Stimulated activated CD4-positive, alpha-beta T cell treated with anti-CD3 and anti-CD28 coated beads, TNF-alpha, amount 100 ng/mL, for 1 hour (primary cell): ENCODE measurements at places on chromosomes 5 and 9.

DNA sequence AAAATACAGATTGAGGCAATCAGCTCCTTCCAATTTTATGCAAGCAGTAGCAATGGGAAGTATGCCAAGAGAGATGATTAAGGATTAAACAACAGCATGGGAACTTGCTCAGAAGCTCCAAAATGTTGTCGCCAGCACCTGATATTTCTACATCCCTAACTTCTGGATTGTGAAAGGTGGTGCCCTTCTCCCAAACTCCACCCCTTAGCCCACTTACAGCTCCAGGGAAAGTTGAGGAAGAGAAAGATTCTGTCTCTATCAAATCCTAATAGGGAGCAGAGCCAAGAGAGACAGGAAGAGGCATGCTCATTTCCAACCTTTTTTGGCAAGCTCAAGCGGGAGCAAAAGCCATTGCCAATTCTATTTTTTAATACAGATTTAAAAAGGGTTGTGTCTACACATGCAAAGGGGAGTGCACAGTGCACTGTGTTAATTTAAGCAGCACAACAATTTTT is 92.4 kb upstream of the NR3C1 start:
- DNase-seq: no peak

DNA sequence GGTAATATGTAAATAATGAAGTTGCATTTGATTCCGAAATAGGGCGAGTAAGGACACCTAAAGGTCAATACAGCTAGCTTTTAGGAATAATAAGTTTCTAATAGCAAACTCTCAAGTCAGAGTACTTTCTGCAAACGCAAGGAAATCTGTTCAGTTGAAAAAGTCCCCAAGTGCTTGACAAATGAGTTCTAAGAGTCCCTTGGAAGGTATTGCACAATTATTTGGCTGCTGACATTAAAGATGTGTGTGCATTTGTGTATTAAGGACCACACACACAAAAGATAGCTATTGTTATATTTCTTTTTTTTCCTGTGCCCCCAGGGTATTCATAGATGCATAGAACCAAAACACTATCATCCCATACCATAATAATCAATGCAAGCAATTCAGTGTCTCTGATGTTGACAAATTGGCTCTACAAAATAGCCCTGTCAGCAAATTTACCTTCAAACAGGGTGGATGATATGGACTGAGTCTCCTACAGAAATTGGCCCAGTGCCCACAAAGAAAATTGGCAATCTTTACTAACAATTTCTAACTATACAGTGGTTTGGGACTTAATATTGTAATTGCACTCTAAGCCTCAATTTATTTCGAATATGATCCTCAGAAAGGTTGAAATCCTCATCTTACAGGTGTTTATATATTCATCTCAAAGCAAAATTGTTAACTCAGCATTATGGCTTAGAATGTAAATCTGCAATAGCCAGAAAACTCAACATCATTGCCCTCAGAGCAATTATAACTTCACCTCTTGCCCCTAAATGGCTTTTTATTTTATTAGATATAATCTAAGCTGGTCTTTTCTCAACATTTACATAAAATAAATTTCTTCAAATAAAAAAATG is 827.2 kb downstream of the MAT2B start:
- DNase-seq: no peak

GRCh38 chr5:2149195-2149539 is 266.4 kb upstream of the IRX4 start:
- no peak for DNase-seq

GRCh38 chr9:130426883-130427282 is 17.9 kb upstream of the ASS1 start:
- DNase-seq: no peak

DNA sequence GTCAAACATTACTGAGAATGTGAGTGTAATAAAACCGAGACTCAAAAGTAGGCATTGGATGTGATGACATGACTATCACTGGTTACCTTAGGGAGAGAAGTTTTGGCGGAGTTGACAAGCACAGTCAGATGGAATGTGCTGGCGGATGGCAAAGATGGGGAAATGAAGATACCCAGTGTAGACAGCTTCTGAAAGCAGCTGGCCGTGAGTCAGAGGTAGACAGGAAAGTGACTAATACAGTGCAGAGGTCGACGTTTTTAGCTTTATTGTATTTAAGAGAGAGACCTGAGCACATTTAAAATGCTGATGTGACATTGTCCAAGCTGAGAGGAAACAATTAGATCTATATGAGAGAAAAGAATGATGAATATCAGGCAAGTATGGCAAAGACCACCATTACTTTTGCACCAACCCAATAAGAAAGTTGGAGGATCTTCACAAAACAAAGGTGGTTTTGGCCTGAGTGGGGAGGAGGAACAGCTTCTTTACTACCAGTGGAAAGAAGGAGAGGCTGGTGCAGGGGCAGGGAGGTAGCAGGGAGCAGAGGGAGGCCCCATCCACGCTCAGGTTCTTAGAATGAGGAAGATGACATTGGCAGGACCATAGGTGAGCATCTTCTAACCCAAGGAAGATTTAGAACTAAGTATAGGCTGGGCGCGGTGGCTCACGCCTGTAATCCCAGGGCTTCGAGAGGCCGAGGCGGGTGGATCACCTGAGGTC is 36.7 kb upstream of the KCNIP1 start:
- no peak for DNase-seq

- no peak for DNase-seq
These were observed 4.9 kb downstream of the TOMM5 start for GRCh38 chr9:37587521-37587920.

GRCh38 chr5:146761811-146762210 is 116.7 kb downstream of the PPP2R2B start:
- DNase-seq: no peak

GRCh38 chr9:71446473-71447411 is 321.6 kb downstream of the CEMIP2 start:
- peak; percentile 1 for DNase-seq

DNA sequence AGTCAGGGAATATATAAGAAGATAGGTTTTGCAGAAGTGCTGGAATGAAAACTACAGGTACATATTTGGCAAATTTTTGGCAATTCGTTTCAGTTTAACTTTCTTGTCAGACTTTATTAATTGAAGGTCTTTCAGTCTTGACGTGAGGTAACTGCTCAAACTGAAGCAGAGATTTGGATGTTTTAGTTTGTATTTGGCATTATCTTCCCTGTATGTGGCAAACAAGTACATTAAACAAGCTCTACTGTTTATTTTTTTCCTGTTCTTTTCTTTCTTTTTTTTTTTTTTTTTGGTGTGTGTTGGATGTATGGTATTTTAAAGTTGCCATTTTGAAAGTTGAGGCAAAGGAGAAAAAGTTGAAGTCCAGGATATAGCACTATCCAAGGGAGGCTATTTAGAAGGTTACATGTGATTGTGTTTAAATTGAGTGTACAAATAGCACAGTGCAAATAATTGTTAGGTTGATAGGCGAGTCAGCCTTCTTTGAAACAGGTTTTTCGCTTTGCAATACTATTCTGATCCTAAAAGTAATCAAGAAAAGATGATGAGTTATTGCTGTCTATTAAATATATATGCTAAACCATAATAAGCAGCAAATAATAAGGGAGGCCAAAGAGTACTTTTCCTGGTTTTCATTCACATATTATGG is 2.2 kb downstream of the PBX3 start:
- no peak for DNase-seq

GRCh38 chr5:127892467-127893207 is 189.4 kb downstream of the CCDC192 start:
- DNase-seq: no peak

- DNase-seq: no peak
These were observed 18.1 kb upstream of the NEUROG1 start for GRCh38 chr5:135553688-135554462.

GRCh38 chr9:77953590-77953989 is 78.0 kb downstream of the GNAQ start:
- no peak for DNase-seq

- DNase-seq: no peak
These were observed 518.5 kb downstream of the NR2F1-AS1 start for GRCh38 chr5:93062548-93062947.

- no peak for DNase-seq
These were observed 87.9 kb downstream of the SLC1A3 start for GRCh38 chr5:36694351-36694750.

GRCh38 chr9:106920701-106921283 is 57.8 kb downstream of the ZNF462 start:
- no peak for DNase-seq

DNA sequence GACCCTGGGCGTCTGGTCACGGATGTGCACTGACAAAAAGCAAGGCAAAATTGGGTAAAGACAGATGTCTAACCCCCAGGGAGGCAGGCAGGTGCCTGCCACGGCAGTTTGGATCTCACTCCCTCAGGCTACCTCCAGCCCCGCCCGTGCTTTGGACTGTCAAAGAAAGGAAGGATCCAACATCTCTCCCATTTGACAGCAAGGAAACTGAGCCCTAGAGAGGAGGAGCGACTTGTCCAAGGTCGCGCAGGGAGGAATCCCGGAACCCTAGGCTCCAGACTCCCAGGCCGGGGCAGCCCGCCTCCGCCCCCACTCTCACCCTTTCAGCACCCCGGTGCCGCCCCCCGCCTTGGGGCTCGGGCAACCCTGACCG is 376 bp downstream of the GOLGA1 start:
- no peak for DNase-seq

DNA sequence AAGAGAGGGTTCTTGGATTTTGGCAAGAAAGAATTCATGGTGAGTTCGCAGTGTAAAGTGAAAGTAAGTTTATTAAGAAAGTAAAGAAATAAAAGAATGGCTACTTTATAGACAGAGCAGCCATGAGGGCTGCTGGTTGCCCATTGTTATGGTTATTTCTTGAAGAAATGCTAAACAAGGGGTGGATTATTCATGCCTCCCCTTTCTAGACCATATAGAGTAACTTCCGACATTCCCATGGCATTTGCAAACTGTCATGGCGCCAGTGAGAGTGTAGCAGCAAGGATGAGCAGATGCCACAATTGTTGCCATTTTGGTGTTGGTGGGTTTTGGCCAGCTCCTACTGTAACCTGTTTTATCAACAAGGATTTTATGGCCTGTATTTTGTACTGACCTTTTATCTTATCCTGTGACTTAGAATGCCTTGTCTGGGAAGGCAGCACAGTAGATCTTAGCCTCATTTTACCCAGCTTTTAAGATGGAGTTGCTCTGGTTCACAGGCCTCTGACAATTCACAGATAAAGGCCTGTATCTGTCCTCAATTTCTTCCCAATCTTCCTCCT is 1026.1 kb upstream of the DMAC1 start:
- no peak for DNase-seq

GRCh38 chr9:136570916-136571315 is 25.1 kb upstream of the NOTCH1 start:
- no peak for DNase-seq

DNA sequence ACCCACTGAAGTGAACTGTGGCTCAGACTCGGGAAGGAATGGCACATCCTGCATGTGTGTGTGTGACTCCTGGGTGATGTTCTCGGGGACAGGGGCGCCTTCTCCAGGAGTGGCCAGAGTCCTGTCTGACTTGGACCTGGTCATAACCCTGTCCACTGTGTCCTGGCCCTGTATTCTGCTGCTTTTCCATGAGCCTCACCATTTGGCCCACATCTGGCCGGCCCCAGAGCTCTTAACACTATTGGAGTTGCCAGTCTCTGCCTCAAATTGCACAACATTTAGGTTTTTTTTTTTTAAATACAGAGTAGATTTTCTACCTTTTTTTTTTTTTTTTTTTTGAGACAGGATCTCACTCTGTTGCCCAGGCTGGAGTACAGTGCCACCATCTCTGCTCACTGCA is 278.3 kb upstream of the TUT7 start:
- DNase-seq: no peak

DNA sequence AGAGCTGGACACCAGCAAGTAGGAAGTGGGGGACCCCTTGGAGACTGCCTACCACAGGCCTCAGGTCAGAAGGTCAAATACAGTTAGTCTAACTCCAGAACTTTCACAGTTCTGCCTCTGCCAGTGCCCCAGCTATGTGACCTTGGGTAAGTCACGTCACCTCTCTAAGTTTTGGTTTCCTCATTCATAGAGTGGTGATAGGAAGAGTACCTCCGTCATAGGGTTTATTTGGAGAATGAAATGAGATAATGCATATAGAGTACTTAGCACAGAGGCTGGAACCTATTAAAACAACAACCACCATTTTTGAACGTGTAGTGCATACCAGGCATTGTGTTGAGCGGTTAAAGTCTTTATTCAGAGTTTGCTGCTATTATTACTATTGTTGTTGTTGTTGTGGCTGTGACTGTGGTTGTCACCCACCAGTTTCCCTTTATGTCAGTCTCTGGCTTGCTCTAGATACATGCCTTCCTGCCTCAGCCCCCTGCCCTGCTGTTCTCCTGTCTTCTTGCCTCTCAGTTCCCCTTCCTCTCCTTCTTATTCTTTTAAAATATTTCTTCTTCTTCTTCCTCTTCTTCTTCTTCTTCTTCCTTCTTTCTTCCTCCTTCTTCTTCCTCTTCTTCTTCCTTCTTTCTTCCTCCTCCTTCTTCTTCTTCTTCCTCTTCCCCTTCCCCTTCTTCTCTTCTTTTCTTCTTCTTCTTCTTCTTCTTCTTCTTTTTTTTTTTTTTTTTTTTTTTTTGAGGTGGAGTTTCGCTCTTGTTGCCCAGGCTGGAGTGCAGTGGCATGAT is 67.8 kb downstream of the RALGPS1 start:
- no peak for DNase-seq

- DNase-seq: no peak
These were observed 3.5 kb downstream of the KDM4C start for GRCh38 chr9:6761306-6761705.

GRCh38 chr5:76379316-76379715 is 23.8 kb upstream of the IQGAP2 start:
- no peak for DNase-seq

DNA sequence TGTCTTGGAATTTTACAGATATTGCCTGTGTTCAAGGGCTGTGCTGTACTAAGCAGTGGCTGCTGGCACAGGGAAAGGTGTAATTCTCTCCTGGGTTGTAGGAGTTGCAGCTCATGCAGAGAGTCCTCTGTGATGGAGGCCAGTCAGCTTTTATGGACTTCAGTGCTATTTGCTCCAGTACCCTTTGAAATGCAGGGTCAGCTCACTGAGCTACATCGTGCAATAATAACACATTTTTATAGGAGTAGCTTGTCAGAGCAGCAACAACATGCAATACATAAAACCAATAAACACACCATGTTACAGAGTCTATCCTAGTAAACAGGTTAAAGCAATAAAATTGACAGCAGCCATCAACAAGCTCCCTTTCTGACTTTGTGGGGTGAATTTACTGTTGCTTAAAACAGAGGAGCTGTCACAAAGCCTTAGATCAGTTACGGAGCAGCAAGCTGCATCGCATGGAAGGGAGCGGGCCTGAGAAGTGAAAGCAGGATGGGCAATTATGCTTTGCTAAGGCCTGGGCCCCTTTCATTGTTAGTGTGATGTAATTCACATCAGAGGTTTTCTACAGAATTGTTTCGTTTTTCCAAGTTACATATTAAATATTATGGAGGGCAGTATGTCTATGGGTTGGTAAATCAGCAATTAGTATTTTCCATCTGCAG is 16.8 kb downstream of the CD180 start:
- no peak for DNase-seq

GRCh38 chr5:157504053-157504452 is 44.0 kb downstream of the NIPAL4 start:
- DNase-seq: no peak

DNA sequence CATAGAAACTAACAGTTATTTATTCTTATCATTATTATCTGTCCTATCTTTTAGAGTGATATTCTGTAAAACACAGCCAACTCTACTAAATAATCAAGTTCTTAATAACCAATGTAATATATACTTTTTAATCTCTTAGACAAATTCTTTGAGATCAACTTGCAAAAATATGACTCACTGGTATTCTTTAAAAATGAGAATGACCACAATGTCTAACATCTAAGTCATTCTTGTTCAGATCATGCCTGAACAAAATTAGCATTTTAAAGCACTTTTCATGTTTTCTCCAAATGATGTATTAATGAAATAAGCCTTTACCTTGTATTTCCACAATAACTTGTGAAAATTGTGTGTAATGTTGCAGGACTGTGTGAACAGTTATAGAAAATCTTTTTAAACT is 356.9 kb upstream of the RGMB start:
- DNase-seq: no peak
